Colonic mucosa (tissue), 4 donors: ENCODE measurements at places on chromosomes 3 and 15. TPM values are rescaled to one million over a fixed set of nuclear protein-coding genes. Genes with fewer than 3 reads are reported as not detected.

DNA sequence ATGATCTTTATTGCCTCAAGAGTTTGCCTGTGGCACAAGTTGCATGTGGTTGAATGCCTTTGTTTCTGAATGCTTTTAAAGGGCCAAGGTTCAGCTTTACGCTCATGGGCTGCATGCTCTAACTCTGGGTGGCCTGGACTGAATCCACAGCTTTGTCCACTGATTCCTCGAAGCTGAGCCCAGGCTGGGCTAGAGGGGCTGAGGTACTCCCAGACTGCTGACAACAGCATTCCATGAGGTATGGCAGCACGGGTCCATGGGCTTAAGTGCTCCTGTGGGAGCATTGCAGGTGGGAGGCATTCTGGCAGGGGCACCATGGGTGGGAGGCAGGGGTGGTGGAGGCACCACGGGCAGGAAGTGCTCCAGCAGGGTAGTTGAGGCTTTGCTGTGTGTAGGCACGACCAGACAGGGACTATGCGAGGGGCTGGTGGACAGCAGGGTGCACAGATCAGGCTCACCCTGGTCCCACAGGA, 61.6 kb downstream of the GLCE start:
- DNase-seq = peak; percentile 42

DNA sequence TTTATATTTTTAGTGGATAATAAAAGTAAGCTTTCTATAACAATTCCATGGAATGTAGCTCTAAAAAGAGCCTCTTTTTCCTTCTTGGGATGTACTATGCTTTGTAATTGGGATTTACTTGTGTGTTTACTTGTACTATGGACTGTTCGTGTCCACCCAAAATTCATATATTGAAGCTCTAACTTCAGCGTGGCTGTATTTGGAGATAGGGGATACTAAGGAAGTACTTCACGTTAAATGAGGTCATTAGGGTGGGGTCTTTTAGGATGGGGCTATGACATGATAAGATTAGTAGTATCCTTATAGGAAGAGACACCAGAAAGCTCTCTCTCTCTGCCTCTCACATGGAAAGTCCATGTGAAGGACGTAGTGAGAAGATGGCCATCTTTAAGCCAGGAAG, 64.9 kb downstream of the P3H2 start:
- DNase-seq = no peak

Gene ATP10A
- 0.89 TPM for total RNA-seq

- DNase-seq = no peak
Observed at GRCh38 chr3:141049681-141050080, 1.5 kb upstream of the SPSB4 start.

- no peak for DNase-seq
Observed at GRCh38 chr3:30984855-30985749, 90.6 kb upstream of the GADL1 start.

- DNase-seq = no peak
Observed at GRCh38 chr3:177852001-177852807, 654.9 kb upstream of the TBL1XR1 start.

Gene MESD
- total RNA-seq = 20.4 TPM

DNA sequence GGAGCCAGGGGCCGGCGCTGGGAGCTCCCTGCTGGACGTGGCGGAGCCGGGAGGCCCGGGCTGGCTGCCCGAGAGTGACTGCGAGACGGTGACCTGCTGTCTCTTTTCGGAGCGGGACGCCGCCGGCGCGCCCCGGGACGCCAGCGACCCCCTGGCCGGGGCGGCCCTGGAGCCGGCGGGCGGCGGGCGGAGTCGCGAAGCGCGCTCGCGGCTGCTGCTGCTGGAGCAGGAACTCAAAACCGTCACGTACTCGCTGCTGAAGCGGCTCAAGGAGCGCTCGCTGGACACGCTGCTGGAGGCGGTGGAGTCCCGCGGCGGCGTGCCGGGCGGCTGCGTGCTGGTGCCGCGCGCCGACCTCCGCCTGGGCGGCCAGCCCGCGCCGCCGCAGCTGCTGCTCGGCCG, 1.5 kb downstream of the SMAD6 start:
- DNase-seq = peak; percentile 36

GRCh38 chr3:13728487-13728886, 151.4 kb downstream of the WNT7A start:
- DNase-seq = no peak

GRCh38 chr3:65751123-65751700, 287.5 kb downstream of the MAGI1 start:
- peak; percentile 58 for DNase-seq

DNA sequence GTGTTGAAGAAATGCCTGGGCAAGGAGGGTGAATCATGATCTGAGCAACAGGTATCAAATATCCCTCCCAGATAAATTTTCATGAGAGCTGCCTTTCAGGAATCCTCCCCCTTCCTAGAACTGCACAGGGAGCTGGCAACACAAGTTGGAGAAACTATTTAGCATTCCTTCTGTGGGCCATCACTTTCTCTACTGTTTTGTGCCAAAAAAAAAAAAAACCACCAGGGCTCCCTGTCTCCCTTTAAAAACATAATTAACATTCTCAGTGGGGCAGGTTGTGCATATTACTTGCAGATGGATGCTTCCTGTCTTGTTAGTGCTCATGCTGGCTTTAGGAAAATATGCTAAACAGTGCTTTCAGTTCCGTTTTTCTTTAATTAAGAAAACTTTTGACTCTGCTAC, 234.9 kb upstream of the LMCD1 start:
- DNase-seq = no peak

DNA sequence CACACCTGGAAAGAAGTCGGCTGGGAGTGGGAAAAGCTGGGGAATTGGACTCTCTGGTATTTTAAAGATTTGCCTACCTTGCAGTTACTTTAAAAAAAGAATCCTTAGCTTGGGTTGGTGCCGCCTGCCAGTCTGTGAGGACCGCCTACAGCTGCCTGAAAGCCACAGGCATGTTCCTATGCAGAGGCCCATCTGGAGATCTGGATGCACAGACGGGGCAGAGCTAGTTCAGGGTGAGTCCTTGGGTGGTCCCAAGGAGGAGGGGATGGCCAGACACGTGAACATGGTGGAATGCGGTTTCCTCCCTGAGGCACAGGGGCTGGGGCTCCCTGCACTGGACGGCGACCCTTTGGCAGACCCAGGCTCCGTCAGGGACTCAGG, 113.2 kb upstream of the IQSEC1 start:
- DNase-seq = no peak

Gene RIOX2
- 21.9 TPM for total RNA-seq

DNA sequence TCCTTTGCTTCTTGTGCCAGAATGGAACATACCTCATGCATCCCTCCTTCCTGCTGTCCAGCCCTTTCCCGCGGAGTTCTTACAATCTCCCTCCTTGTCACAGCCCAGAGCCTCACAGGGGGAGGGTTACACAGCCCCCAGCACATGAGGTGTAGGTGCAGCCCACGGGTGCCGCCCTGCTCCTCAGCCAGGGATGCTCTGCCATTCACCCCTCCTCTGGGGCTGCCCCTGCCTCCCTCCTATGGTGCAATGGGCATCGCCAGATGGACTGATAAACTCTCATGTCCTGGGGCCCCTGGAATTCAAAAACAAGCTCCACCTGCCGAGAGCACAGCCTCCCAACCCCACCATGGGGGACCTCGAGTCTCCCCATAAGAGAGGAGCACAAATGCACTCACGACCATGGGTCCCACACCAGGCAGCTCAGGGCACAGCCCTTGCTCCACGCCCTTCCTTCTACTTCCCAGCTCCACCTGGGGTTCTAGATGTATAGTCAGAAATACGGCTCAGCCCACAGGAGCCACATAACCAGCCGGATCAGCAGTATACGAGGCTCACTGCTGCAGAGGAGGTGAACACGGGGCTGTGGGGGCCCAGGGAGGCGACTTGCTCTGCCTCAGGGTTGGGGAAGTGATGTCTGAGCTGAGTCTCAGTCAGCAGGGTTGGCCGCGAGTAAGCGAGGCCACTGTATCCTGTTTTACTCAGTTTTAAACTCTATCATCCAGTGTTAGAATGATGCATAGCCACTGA, 269.7 kb upstream of the LYSMD4 start:
- DNase-seq = no peak

- DNase-seq = no peak
Observed at GRCh38 chr15:90022905-90023700, 22.0 kb downstream of the ZNF710 start.

Gene CHDH
- 48.6 TPM for total RNA-seq
